Upper lobe of left lung (tissue), 6 donors: ENCODE measurements at places on chromosomes 11 and 22. TPM values are rescaled to one million over a fixed set of nuclear protein-coding genes. Genes with fewer than 3 reads are reported as not detected.

Gene CRKL
- total RNA-seq, result 43.9 TPM

Gene TRIM22
- 204 TPM for total RNA-seq

Gene OR51B2
- not detected for total RNA-seq

Gene SLC5A12
- total RNA-seq, result not detected

Gene DERL3
- total RNA-seq, result 6.8 TPM

Gene TSKU
- 2.1 TPM for total RNA-seq

Gene DMC1
- total RNA-seq, result 6.3 TPM

Gene NLRP10
- total RNA-seq, result not detected

Gene CCDC157
- 3.3 TPM for total RNA-seq

Gene IGSF22
- not detected for total RNA-seq

Gene ZDHHC13
- total RNA-seq, result 6.3 TPM

Gene APOL5
- not detected for total RNA-seq

Gene ACR
- total RNA-seq, result 0.76 TPM

Gene KCNK4
- not detected for total RNA-seq

Gene TENM4
- total RNA-seq, result 3.3 TPM

Gene JHY
- total RNA-seq, result 8.1 TPM

Gene KRTAP5-2
- not detected for total RNA-seq

Gene OR51B4
- total RNA-seq, result 0.27 TPM

Gene CCDC117
- 22.0 TPM for total RNA-seq

Gene ANKRD42
- total RNA-seq, result 11.1 TPM

Gene MYO18B
- not detected for total RNA-seq

Gene LMO1
- 0.79 TPM for total RNA-seq

Gene DUSP18
- total RNA-seq, result 32.4 TPM

Gene RRM1
- 29.5 TPM for total RNA-seq

Gene RFPL1
- not detected for total RNA-seq

Gene C11orf58
- total RNA-seq, result 122 TPM

Gene PKP3
- total RNA-seq, result 46.1 TPM

Gene HORMAD2
- not detected for total RNA-seq

Gene ADAMTS8
- 21.9 TPM for total RNA-seq

Gene OR52K2
- not detected for total RNA-seq

Gene CRACR2B
- 157 TPM for total RNA-seq

Gene GRK3
- total RNA-seq, result 25.0 TPM

Gene STX3
- 145 TPM for total RNA-seq

Gene GLYATL2
- total RNA-seq, result not detected

Gene C11orf91
- total RNA-seq, result not detected

Gene C11orf52
- total RNA-seq, result 14.7 TPM

Gene IGLL1
- total RNA-seq, result not detected

Gene IRAG1
- 16.3 TPM for total RNA-seq

Gene ISX
- total RNA-seq, result not detected

Gene FOXRED2
- 13.3 TPM for total RNA-seq
